Head of caudate nucleus (tissue), 42 donors: ENCODE measurements at places on chromosomes 2 and 18.

GRCh38 chr2:203442463-203442862, 92.6 kb downstream of the RAPH1 start:
- DNase-seq: no peak

DNA sequence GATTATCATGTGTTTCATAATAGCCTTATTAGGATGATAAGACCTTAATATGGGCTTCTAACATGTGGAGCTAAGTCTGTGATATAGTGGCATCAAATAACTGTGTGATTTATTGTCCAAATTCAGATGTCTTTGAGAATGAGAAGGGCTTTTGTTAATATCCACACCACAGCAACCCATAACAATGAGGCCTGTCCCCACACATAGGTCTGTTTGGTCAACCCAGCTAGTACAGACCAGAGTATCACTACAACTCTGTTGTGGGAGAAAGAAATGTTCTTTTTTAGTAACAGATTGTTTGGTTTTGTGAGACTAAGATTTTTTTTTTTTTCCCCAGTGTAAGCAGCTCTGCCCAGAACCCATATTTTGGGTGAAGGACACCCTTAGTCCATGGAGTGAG, 439.2 kb downstream of the PIK3C3 start:
- DNase-seq: no peak

DNA sequence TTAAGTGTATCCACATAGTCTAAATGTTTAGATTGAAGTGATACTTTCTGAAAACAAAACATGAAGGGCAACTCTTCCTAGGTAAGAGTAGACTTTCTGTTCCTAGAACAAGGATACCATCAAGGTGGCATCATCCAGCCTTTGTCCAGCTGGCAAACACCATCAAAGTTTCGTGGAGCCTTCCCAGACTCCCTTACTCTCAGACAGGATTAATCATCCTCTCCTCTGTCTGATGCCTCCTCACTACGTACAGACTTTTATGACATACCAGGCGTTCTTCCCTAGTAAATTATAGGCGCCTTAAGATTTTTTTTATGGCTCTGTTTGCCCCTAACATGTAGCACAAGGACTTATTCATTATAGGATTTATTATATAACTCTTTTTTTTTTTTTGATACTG, 29.4 kb upstream of the ASNSD1 start:
- no peak for DNase-seq

DNA sequence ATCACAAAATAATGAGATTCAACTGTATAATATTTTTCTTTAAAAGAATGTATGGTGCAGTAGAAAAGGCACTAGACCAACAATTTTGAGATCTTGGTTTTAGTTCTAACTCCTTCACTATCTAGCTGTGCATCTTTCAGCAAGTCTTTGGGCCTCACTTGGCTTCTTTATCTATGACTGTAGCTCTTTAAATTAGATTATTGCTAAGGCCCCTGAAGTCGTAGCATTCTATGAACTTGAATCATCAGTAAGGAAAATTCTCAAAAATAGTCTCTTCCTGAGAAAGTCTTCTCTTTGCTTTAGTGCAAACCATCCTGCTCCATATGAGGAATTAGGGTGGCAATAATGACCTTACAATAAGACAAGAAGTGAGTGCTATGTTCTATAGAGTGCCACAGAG, 140.4 kb downstream of the FTCDNL1 start:
- no peak for DNase-seq

DNA sequence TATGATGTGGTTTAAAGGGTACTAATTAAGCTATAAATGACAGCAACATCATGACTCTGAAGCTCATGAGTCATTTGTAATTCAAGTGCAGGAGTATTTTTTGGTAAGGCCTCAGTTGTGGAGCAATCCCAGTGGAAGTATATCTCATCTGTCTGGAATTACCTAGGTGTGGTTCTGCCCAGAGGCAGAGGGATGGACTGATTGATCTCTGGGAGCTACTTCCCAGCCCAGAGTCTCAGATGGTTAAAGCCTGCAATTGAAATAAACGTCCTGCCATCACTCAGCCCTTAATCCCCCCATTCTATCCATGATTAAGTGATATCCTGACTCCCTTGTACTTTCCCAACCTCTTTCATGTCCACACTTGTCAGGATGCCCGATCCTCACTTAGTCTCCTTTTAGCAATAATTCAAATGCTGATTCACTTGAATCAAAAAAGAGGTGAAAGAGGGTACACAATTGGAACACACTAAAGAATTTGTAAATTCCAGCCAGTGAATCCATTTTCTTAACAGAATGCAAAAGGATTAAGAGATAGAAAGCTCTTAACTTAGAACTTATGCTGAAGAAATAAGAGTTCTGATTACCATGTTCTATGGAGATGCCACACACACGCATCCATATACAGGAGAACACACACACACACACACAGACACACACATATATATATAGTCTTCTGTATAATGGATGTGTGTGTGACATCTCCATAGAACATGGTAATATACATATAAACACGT, 664.4 kb downstream of the NYAP2 start:
- no peak for DNase-seq

DNA sequence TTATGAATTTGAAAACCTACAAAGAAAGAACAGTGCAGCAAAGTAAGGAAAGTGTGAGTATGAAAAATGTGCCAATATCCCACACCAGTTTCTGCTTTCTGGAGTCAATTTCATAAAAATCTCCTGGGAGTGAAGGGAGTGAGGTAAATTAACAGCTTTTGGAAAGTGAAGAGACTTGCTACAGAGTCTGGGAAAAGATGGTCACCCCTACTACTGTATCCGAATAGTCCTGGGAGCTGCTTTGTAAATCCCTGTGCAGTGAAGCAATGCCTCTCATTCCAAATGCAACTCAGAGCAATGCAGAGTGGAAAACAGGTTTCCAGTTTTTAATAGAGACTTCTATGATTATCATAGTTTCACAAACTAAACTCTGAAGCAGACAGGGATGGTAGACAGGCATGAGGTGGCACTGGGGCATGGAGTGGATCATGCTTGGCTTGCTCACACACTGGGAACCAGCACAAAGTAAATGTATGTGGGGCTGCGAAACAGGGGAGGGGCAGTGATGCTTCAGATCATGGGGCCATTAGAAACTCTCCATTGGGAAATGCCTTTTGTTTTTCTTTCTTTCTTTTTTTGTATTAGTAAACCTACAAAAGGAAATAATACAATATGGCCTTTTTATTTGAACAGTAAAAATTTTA, 10.6 kb downstream of the COL5A2 start:
- DNase-seq: no peak

- DNase-seq: no peak
Measured at GRCh38 chr2:232473467-232473890, 14.2 kb downstream of the ECEL1 start.

DNA sequence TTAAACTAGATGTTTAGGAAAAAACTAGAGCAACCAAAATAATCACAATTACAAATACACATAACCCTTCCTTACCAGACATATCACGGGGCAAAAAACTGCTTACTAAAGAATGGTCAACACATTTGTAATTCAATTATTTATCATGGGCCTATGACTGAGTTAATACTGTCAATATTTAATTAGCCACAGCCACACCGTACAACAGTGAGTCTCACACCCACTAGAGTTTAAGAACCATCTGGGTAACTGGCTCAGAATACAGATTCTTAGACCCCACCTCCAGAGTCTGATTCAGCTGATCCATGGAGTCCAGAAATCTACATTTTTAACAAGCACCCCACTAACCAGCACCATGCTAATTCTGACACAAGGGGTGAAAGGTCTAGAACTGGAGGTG, 14.8 kb downstream of the ATL2 start:
- no peak for DNase-seq
